ENCODE measurements at places on chromosomes 2 and 18. TPM values are rescaled to one million over a fixed set of nuclear protein-coding genes. Genes with fewer than 3 reads are reported as not detected.

The SPIRE1 gene
- 22.6 TPM for total RNA-seq

The IGFBP2 gene
- 136 TPM for total RNA-seq

The RAMP1 gene
- 13.2 TPM for total RNA-seq

The NRP2 gene
- total RNA-seq: 101 TPM

The AMER3 gene
- 0.42 TPM for total RNA-seq

The CEP192 gene
- 69.8 TPM for total RNA-seq

The G6PC2 gene
- not detected for total RNA-seq

The CCDC93 gene
- total RNA-seq: 31.0 TPM

The SPDYA gene
- total RNA-seq: 7.1 TPM

The UNC80 gene
- total RNA-seq: 2.6 TPM

The PROKR1 gene
- 0.69 TPM for total RNA-seq

The BCL11A gene
- total RNA-seq: 10.9 TPM

The SCN1A gene
- 0.32 TPM for total RNA-seq

The AP1S3 gene
- total RNA-seq: 10.0 TPM

The SMAD2 gene
- 96.9 TPM for total RNA-seq

The OTOS gene
- total RNA-seq: not detected

The NHEJ1 gene
- 13.3 TPM for total RNA-seq

GRCh38 chr2:183248866-183249567 lies 124.8 kb downstream of the NUP35 start:
- DNase-seq: peak; percentile 14

DNA sequence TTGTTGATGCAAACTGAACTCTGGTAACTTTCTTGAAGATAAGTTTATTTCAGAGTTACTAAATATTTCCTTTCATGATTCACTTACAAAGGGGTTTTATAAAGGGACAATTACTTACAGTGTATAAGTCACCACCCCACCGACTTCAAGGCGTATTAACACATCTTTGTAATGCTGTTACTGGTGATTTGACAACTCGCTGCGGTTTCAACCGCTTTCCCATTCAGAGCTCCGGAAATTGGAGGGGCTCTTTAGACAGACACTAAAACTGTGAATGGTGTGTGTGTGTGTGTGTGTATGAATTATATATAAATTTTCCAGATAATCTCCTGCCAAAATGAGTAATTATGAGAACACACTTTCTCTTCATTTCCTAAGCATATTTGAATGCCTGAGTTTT lies 4.9 kb downstream of the TM4SF20 start:
- no peak for DNase-seq

DNA sequence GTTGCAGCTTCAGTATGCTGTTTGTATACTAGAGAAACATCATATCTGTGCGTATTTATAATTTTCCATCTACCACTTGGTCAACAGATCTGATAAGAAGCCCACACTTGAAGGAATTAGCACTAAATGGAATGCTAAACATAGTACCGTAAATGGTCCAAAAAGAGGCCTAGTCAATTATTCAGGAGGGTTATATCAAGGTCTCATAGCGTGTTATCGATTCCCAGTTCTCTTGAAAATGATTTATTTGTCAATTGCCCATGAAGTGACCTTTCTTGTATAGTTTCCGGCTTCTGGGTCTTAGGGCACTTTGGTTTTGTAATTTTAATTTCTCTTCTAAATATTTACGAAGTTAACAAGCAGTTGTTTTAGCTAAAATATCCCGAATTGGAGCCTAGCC lies 18.4 kb downstream of the SH3RF3 start:
- DNase-seq: no peak

DNA sequence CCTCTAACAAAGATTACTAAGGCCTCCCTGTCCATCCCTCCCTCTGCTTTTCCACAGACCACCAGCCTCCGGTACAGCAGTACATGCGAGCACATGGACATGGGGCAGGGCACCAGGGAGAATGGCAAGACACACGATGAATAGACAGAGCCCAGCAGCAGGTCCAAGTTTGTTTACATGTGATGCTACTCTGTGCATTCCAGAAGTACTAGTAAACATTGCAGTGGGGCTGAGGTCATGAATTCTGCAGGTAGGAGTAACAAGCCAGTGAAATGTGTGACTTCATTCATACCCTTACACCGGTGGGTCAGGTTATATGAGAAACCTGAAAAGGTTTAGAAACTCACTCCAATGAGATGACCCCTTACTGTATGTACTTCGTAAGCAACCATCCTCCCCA lies 205.7 kb downstream of the BCL11A start:
- no peak for DNase-seq

GRCh38 chr2:25041928-25042320 lies at the start of gene EFR3B:
TSS of gene EFR3B (plus strand) at chr2:25042076. CDS start at chr2:25042313, 237 bp downstream.
- peak; percentile 87 for DNase-seq

- no peak for DNase-seq
Observed at GRCh38 chr2:3667151-3667631, 9.2 kb downstream of the ALLC start.

- no peak for DNase-seq
Observed at GRCh38 chr18:7117390-7118355, at the start of gene LAMA1. TSS of gene LAMA1 (minus strand) at chr18:7117797. CDS start at chr18:7117720, 77 bp downstream.

DNA sequence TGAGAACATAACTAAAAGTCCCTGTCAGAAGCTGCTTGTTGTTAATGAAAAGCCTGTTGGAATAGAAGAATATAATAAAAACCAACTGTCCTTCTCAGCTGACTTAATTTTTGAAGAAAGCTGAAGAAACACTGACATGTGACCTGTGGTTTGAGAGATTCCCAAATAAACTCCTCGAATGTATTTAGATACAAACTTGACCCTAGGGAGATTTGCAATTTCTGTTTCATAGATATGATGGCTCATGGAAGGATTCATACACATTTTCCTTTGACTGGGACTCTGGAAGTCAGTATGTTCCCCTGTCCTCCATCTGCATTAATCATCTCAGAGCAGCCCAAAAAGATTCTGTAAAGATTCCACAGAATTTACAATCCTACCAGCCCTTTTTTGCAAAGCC lies 195.1 kb downstream of the TMEM247 start:
- DNase-seq: no peak

DNA sequence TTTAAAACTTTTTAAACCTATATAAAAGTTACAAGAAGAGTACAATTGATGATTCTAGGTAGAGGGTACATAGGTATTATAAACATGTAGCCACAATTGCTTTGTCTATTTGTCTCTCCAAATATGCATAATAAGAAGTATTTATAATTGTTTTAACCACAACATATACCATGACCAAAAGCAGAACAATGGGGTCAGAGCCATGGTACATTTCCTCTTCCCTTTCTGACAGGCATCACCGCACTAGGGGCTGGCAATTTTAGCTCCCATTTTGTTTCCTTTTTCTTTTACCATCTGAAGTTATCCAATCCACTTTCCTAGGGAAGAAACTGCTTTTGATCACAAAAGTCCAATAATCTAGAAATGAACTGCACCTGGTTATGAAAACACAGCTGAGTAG lies 49.3 kb downstream of the TMX3 start:
- no peak for DNase-seq

GRCh38 chr2:143460382-143460781 lies 331.2 kb downstream of the ARHGAP15 start:
- no peak for DNase-seq

DNA sequence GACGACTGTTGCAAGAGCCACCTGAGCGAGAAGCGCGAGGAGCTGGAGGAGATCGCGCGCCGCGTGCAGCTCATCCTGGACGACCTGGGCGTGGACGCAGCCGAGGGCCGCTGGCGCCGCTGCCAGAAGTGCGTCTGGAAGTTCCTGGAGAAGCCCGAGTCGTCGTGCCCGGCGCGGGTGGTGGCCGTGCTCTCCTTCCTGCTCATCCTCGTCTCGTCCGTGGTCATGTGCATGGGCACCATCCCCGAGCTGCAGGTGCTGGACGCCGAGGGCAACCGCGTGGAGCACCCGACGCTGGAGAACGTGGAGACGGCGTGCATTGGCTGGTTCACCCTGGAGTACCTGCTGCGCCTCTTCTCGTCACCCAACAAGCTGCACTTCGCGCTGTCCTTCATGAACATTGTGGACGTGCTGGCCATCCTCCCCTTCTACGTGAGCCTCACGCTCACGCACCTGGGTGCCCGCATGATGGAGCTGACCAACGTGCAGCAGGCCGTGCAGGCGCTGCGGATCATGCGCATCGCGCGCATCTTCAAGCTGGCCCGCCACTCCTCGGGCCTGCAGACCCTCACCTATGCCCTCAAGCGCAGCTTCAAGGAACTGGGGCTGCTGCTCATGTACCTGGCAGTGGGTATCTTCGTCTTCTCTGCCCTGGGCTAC lies 1.2 kb downstream of the KCNF1 start:
- DNase-seq: no peak

- no peak for DNase-seq
Observed at GRCh38 chr2:86825693-86826381, 35.1 kb upstream of the CD8A start.

- no peak for DNase-seq
Observed at GRCh38 chr18:75088622-75089211, 120.2 kb downstream of the PTGR3 start.

DNA sequence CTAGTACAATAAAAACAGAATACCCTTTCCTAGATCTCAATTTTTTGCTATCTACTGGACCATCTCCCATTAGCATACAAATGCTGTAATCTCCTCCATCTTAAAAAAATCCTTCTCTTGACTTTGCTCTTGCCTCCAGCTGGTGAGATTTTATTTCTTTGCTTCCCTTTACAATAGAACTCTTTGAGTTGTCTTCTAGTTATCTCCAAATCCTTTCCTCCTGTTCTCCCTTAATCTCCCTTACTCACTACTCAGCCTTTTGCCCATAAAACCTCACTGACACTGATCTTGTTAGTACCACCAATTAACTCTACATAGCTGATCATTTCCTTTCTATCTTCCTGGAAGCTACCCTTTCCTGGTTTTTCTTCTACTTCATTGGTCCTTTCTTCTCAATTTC lies 63.5 kb upstream of the FRZB start:
- DNase-seq: no peak

- DNase-seq: no peak
Observed at GRCh38 chr2:210454336-210454735, 22.2 kb downstream of the LANCL1 start.

GRCh38 chr2:25276569-25277465 lies 64.9 kb downstream of the DNMT3A start:
- no peak for DNase-seq

DNA sequence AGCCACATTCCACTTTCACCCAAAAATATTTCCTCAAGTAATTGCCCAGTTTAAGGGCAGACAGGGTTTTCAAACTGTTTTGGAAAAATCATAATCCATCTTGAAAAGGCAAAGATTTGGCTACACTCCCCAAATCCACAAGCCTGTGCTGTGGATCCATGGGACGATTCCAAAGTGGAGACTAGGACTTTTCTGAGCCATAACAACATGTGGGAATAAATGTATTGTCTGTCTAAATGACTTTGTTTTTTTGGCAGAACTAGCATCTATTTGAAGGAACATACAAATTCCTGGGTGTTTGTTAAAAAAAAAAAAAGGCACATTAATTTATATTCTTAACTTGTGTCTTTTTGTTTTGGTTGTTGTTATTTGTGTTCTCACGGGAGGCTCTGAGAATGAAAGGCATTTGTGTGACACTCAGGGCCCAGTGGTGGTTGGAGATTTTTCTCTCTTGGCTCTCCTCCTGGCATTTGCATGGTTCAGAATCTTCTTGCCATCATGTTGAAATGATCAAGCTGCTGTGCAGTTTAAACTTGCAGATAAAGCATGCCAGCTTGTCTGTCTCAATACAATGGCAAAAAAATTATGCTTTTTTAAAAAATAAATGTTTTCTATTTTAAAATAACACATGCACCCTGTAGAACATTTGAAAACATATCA lies 277.4 kb downstream of the EN1 start:
- no peak for DNase-seq

- DNase-seq: no peak
Observed at GRCh38 chr2:100321179-100321865, 979 bp downstream of the LONRF2 start.

DNA sequence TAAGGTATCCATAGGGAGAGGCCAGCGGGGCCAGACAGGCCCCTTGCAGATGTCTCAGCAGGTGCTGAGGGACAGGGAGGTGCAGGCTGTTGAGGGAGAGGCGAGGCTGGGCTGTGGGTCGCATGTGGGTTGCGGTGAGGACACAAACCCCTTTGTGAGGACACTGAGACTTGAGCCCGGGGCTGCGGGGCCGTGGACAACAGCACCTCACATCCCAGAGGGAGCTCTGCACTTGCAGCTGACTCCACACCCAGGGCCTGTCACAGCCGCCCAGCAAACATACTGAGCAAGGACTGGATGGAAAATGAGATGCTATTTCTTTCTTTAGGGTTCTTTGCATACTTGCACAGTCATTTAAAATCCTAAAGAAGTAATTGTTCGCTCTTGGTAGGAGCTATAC lies 95.3 kb upstream of the NFATC1 start:
- DNase-seq: no peak

- DNase-seq: no peak
Observed at GRCh38 chr2:48982887-48983435, 171.4 kb downstream of the FSHR start.

- DNase-seq: no peak
Observed at GRCh38 chr2:31426096-31426495, 11.6 kb upstream of the XDH start.

- no peak for DNase-seq
Observed at GRCh38 chr18:70641156-70641775, 352.4 kb downstream of the SOCS6 start.

- DNase-seq: no peak
Observed at GRCh38 chr2:226325526-226325925, 474.1 kb downstream of the IRS1 start.

DNA sequence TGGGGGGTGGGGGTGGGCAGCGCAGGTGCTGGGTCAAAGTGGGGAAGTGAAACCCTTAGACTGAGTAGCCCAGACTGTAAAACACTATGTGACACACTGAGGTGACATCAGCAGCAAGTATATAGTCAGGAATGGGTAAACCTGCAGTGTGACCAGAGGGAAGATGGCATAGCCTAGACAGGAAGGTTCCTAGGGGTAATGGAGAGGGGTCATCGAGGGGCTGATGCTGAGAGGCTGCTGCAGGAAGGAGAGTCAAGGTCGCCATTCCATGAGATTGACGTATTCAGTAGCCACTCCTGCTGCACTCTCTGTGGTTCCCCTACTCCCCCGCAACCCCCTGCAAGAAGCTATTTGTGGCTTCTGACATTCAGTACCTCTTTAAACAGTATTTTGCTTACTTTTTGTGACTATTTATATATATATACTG lies 111.7 kb downstream of the CHST9 start:
- no peak for DNase-seq

- DNase-seq: no peak
Observed at GRCh38 chr2:235672720-235673119, 178.9 kb downstream of the AGAP1 start.
